ENCODE measurements at places on chromosomes 12 and 14. TPM values are rescaled to one million over a fixed set of nuclear protein-coding genes. Genes with fewer than 3 reads are reported as not detected.

BEGAIN gene
- total RNA-seq, result 1.1 TPM

SLC5A8 gene
- not detected for total RNA-seq

TRHDE gene
- total RNA-seq, result 22.0 TPM

AHNAK2 gene
- total RNA-seq, result 26.1 TPM

ITGA5 gene
- 748 TPM for total RNA-seq

EGLN3 gene
- total RNA-seq, result 1.4 TPM

SLC17A8 gene
- 0.29 TPM for total RNA-seq
